ENCODE measurements at places on chromosomes 1 and 21.
A peak's percentile ranks its signal among the peaks of the same experiment; 100 is the strongest.

GRCh38 chr21:33089395-33090119, 19.6 kb downstream of the OLIG1 start:
- DNase-seq: peak; percentile 92

- DNase-seq: no peak
These were observed 67.3 kb upstream of the MAP10 start for GRCh38 chr1:232737917-232738316.

DNA sequence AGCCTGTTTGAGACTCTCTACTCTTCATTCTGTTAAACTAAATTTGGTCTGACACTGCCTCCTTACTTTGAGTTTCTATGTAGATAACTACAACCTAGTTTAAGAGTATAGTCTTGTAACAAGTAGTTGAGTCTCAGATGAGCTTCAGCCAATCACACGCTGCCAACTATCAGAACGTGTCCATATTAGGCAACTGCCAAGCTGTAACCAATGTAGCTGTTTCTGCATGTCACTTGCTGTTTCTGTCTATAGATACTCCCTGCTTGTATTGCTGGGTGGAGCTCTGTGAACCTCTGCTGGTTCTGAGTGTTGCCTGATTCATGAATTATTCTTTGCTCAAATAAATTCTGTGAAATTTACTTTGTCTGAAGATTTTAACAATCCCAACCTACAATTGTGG, 452.6 kb upstream of the NR5A2 start:
- DNase-seq: no peak

- DNase-seq: no peak
These were observed 55.5 kb upstream of the FOXD3 start for GRCh38 chr1:63266857-63267256.

GRCh38 chr21:19724081-19724480, 1274.1 kb upstream of the NCAM2 start:
- DNase-seq: no peak

DNA sequence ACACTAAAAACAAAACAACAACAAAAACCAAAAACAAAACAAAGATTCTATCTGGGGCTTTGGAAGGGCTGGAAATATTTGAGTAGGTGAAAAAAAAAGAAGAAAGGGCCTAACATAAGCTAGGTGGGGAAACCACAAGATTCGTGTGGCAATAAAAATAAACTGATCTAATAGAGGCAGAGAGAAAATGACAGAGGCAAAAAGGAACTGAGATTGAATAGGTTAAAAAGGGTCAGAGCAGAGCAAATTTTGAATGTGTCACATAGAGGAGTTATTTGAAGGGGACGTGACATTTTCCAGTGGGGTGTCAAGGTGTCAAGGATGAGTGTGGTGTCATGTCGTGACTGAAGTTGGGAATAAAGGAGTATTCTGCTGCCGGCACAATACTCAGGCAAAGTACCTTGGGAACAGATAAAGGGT, 65.2 kb upstream of the RALGPS2 start:
- DNase-seq: no peak

GRCh38 chr21:34935898-34936297, 113.2 kb downstream of the RUNX1 start:
- DNase-seq: no peak

GRCh38 chr1:223487887-223488259, 94.7 kb downstream of the CCDC185 start:
- no peak for DNase-seq

GRCh38 chr1:24972221-24972914, 42.3 kb upstream of the RUNX3 start:
- peak; percentile 91 for DNase-seq

- DNase-seq: no peak
These were observed 65.3 kb downstream of the SUSD4 start for GRCh38 chr1:223298701-223299100.

DNA sequence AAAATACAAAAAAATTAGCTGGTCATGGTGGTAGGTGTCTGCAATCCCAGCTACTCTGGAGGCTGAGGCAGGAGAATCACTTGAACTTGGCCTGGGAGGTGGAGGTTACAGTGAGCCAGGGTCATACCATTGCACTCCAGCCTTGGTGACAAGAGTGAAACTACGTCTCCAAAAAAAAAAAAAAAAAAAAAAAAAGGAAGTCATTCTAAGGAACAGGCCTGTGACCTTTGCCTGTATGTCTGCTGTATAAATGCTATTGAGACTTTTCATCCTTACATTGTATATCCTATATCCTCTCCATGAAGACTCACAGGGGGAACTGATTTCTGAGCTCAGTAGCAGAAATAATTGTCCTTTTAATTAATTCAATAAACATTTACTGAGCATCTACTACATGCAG, 7.5 kb upstream of the CTPS1 start:
- peak; percentile 62 for DNase-seq

- no peak for DNase-seq
These were observed 211.1 kb downstream of the CAMTA1 start for GRCh38 chr1:6996371-6996770.

- no peak for DNase-seq
These were observed 39.0 kb downstream of the ZZZ3 start for GRCh38 chr1:77643456-77643855.

DNA sequence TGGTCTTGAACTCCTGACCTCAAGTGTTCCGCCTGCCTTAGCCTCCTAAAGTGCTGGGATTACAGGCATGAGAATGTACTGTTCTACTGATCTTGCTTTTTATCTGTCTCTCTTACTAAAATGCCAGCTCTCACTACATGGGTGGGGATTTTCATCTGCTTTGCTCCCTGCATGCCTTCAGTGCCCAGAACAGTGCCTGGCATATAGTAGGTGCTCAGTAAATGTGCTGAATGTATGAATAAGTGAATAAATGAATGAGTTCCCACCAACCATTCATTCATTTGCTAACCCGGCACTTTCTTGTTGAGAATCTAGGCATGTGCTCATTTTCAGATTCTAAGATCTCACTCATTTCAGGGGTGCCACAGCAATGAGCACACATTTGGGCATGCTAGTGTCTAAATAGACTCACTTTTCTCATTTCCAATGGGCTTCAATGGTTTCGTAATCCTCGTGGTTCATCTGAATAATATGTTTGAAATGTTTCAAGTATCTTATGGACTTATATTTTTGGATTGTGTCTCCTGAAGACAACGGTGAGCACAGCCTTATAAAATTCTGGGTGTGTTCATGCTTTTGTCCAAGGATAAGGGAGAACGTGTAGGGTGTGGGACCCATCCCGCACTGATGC, 7.6 kb downstream of the DHRS3 start:
- DNase-seq: no peak

DNA sequence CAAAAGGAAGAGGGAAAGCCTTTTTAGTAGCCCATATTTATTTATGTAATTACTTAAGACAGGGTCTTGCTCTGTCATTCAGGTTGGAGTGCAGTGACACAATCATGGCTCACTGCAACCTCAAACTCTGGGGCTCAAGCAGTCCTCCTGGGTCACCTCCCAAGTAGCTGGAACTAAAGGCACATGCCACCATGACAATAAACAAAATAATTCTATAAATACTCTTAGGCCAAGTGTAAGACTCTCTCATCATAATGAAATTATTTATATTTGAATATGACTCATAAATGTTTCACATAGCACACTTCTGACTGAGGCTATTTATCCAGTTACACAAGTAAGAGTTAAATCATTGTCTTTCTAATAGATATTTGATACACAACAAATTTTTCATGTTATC, 314.7 kb downstream of the AMY1C start:
- no peak for DNase-seq

DNA sequence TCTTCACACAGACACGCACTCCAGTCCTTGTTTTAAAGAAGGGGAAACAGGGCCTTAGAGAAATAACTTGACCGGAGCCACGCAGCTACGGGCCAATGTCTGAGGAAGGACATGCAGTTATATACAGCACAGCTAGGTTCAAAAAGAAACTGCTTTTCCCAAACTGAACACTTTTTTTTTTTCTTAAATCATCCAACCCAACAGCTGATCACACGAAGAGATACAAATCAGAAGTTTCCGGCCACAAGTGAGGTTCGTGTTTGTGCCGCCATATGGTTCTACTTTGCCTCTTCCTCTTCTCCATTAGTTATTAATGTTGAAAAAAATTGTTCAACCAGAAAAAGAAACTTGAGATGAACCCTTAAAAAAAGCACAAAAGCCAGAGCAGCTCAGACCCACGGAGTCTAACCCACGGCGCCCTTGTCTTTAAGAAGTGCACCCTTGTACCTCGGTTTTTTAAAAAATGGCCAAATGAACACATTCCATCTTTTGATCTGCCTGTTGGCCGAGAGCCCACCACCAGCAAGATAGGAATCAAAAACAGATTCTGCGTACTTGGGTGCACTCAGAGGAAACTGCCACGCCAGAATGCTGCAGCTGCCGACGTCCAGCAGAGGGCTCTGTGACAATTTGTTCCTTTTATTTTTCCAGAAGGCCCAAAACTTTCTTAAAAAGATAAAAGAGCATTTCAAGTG, 78.9 kb downstream of the SLC66A1 start:
- peak; percentile 66 for DNase-seq

- DNase-seq: no peak
These were observed 3.1 kb upstream of the HMGCS2 start for GRCh38 chr1:119771770-119772169.

DNA sequence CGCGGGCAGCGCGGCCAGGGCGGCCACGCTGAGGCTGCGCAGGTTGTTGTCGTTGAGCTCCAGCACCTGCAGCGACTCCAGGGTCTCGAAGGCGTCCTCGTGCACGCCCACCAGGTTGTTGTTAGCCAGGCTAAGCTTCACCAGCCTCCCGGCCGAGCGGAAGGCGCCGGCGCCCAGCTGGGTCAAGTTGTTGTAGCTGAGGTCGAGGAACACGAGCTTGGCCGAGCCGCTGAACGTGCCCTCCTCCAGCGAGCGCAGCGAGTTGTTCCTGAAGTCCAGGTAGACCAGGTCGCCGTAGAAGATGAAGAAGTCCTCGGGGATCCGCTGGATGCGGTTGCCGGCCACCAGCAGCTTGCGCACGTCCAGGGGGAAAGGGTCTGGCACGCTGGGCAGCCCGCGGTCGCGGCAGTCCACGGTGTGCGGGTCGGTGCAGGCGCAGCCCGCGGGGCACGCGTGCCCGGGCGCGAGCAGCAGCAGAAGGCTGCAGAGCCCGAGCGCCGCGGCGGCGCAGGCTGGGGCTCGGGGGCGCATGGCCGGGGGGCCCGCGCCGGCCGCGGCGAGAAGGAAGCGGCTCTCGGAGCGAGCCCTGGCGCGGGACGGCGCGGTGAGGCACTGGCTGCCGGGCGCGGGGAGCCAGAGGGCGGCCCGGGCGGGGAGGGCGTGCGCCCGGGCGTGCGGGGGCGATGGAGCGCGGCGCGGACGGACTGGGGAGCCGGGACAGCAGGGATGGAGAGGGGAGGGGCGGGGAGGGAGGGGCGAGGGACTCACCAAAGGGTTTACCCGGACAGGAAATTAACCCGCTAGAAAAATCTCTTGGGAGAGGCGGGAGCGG, 524 bp downstream of the LRRC38 start:
- no peak for DNase-seq

- DNase-seq: no peak
These were observed 18.6 kb downstream of the FAM151A start for GRCh38 chr1:54604572-54605370.

DNA sequence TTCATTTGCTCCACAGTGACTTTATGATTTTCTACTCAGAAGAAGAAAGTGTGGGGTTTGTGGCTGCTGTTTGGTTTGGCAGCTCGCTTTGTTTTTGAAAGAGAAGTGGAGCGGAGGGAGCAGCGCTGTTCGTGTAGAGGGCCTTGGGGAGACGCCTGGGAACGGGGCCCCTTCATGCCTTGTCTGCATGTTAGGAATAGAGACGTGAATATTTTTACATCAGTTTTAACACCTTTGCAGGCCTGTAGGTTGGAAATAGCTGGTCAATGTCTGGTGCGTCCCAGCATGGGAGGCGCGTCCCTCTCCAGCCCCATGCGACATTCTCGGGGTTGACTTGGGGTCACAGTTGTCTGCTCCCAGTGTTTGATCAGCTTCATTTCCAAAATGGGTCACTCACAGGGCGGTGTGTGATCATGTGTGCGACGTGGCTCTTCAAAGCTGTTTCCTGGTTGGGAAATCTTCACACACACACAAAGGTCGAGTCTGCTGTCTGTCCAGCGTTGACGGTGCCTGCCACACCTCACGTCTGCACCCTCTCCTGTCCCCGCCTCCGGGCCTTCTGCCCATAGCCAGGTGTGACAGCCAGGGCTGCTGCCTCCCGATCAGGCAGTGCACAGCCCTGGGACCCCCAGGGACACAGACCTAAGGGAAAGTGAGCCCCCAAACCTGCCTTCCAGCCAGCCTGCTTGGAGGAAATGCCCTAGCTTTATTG, 149.2 kb downstream of the PSMG1 start:
- DNase-seq: no peak

- DNase-seq: no peak
These were observed 133.5 kb downstream of the HMGB4 start for GRCh38 chr1:33997127-33998036.

DNA sequence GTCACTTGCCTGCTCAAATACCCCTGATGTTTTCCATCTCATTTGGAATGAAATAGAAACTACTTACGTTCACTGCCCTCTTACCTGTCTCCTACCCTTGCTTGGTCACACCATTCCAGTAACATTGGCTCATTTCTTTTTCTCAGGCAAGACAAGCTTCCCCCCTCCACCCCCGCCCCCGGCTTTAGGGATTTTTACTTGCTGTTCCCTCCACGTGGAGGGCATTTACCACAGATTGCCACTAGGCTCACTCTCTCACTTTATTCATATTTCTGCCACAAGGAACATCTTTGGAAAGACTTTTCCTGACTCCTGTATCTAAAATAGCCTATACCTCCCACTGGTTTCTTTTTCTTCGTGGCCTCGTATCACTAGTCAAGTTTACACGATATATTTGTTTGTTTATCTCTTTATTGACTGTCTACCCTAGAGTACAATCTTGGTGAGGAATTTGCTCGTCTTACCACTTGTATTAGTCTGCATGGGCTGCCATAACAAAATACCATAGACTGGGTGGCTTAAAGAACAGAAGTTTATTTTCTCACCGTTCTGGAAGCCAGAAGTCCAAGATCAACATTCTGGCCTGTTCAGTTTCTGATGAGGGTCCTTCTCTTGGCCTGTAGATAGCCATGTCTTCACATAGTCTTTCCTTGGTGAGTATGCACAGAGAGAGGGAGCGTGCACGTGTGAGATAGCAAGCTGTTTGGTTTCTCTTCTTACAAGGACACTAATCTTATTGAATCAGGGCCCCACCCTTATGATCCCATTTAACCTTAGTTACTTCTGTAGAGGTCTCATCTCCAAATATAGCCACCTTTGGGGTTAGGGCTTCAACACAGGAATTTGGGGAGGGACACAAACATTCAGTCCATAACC, 126.2 kb downstream of the NRDC start:
- DNase-seq: no peak

- no peak for DNase-seq
These were observed 50.5 kb downstream of the OPTC start for GRCh38 chr1:203544485-203544884.
